ENCODE measurements at places on chromosomes 3 and 15.

DNA sequence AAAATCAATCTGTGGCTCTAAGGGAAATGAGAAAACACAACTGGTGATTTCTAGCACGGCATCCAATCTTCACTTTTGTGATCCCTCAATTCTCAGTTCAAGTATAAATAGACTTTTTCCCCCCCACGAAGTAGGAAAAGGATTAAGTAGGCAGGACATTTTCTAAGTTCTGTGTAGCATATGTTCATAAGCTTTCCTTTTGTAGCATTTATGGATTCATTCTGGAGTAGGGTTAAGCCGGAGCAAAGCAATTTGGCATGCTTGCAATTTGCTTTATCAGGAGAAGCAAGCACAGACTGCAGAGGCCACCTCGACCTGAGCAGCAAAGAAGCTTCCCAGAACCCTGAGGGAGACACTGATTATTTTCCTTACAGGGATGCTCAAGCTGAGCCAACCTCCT lies 66.3 kb downstream of the FHIT start:
- no peak for DNase-seq

- no peak for DNase-seq
These were observed 256.4 kb upstream of the ARHGEF26 start for GRCh38 chr3:153864793-153865192.

DNA sequence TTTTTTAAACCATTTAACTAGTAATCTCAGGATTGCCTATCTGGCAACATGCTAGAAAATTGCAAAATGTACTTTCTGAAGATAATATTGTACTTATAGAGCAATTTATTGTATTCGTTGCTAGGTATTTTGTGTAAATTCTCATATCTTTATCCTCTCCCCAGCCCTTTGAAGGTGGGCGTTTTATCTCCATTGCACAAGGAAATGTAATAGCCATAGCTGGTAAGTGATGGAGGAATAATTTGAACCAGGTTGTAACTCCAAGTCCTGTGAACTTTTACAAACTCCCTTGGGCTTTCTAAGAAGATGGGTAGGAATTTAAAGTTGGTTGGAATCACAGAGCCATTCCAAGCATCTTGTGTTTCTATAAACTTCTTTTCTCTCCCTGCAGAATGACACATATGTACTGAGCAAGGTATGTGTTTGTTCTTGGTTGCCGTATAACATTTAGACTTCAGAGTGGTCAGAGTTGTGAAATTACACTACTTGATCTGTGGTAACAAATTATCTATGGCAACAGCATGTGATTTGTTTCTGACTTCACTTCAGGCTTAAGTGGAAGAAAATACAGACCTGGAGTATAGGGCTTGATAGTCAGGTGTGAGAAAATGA lies 170.9 kb downstream of the AKAP13 start:
- DNase-seq, result no peak

DNA sequence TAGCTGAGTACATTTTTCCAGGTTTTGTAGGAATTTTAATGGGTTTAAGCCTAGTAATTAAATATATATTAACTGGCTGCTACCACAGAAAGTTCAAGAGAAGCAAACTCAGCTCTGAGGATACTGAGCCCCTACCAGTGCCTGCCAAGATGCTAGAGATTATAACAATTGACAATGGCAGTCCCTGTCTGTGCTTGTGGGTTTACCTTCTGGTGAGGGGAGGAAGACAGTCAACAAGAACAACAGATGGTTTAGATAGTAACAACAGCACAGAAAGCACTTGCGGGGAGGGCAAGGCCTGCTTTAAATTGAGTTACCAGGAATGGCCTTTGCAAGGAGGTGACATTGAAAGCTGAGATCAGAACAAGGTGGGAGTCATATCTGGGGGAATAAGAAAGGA lies 56.6 kb upstream of the ARHGEF3 start:
- DNase-seq, result no peak

GRCh38 chr3:194508491-194509453 lies 22.0 kb upstream of the ATP13A3 start:
- DNase-seq, result no peak
